Thoracic aorta (tissue), 2 donors: ENCODE measurements at places on chromosomes 12 and 14. TPM values are rescaled to one million over a fixed set of nuclear protein-coding genes. Genes with fewer than 3 reads are reported as not detected.

DNA sequence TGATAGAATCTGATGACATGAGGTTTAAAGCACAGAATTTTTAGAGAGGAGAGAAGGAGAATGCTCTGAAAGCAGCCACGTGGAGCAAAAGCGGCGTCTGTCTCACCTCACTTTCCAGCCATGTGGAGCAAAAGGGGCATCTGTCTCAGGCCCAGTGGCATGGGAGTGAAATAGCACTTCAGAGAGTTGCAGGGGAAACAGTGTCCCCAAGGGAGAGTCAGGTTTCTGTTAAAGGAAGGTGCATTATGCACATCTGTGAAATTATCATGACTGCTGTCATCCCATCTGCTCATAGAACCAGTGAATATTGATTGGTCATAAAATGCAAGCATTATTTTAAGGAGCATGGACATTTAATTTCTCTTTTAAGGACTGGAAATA lies 124.0 kb downstream of the BICD1 start:
- no peak overlapping the region for H3K27ac ChIP-seq
- no peaks in the 10 kb centered on the region for H3K4me1 ChIP-seq
- H3K36me3 ChIP-seq, result no peaks in the 10 kb centered on the region

Gene SLC4A8
- 2.8 TPM for total RNA-seq

Gene SMIM10L1
- 10.4 TPM for total RNA-seq

Gene CCDC177
- total RNA-seq, result not detected
